ENCODE measurements at places on chromosomes 13 and 19. TPM values are rescaled to one million over a fixed set of nuclear protein-coding genes. Genes with fewer than 3 reads are reported as not detected.

SLITRK5 gene
- polyA plus RNA-seq = 10.7 TPM

RFPL4AL1 gene
- not detected for polyA plus RNA-seq

LAIR1 gene
- polyA plus RNA-seq = 6.9 TPM

DNA sequence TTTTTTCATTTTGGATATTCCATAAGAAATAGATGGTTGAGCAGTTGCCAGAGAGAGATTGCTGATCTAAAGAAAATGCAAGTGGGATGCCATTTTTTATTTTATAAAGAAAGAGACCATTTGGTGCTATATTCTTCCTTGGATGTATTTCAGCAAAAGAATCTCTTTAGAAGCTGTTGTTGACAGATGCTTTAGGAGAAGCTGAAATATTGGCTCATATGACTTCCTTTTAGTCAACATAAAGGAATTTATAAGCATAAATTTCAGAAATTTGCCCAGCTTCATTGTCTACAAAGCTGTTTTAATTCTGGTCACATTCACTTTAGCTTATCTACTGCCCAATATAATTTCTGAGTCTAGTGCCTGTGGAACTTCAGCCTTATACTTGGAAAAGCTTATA is 36.9 kb downstream of the POLR1D start:
- no peak for DNase-seq

DNA sequence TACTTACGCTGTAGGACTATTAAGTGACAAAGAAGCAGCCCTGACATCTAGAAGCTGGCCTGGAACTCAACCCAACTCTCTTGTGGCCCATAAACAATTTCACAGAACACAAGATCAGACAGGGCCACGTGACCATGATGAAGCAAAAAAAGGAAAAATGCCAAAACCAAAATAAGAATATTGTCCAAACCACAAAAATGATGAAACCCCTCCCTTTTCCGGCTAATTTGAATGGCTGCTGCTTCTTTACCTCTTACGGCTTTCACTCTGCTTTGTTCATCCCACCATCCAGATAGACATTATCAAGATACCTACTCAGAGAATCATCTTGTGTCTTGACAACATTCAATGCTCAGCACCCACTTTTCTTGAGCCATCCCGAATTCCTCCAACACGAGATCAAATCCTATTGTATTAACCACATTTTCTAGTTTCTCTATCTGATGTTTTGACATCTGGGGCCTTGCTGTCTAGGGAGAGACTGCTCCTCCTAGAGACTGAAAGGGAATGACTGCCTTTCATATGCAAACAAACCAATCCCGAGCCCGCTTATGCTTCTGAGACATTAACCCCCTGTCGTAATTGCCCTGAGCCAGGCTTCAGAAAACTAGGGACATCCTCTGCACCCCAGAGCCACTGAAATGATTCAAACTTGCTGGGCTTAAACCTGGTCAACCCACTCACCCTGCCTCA is 186.3 kb downstream of the TDRD3 start:
- DNase-seq = no peak

All from spinal cord (tissue), 10 donors.